ENCODE measurements at places on chromosomes 13 and 19.

DNA sequence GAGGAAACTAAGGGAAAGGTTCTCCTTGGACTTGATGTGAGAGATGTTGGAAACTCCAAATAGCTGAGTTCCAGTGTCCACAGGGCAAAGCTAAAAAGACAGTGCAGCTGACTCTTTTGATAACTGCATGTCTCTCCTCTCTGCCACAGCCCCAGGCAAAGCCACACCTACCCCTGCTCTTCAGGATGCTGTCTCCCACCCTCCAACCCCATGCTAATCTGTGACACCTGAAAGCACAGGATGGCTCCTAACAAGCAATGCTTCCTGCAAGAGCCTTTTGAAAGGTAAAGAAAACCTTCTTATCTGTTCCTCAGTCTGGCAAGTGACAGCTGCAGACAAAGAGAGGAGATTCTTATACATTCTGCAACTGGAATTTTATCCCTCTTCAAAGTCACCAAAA is 14.5 kb downstream of the SLC46A3 start:
- no peak for DNase-seq

DNA sequence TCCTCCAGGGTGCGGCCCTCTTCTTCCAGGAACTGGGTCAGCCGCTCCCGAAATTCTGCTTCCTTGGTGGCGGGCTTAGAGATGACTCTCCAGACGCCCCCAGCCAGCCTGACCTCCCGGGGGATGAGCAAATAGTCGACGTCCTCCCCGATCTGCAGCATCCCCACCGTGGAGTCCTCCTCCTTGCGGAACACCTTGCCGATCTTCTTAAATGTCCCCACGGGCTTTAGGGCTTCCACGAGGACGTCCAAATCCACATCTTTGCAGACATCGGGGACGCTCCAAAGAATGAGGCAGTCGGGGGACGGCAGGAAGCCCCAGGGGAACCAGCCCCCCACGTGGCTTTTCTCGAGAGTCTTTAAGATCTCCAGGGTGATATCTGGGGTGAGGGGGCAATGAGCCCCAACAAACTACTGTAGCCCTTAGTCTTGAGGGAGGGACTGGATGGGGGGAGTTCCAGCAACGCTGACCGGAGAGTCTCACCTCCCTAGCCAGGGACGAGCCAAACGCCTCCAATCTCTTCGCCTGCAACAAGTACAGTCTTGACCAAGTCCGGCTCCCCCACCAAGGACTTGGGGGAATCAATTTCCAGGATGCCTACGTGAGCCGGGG is 608 bp downstream of the CCDC8 start:
- DNase-seq = peak; percentile 36

DNA sequence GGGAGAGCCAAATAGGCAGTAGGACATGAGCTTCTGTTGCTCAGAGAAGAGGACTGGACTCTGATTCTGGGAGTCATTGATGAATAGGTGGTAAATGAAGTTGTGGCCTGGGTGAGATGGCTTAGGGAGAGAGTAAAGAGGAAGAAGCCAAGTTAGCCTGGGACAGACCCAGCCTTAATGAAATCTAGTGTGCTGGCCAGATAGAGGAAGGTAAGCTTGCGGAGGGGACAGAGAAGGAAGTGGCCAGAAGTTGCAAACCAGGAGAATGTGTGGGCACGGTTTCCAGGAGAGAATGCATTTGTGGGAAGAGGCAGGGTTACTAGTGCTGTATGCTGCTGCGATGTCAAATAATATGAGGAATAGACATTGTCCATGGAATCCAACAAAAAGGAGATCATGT is 83.3 kb upstream of the OLFM4 start:
- no peak for DNase-seq

- no peak for DNase-seq
Observed at GRCh38 chr13:34076319-34076718, 258.4 kb downstream of the RFC3 start.

GRCh38 chr19:55087542-55087901 is 11.9 kb downstream of the EPS8L1 start:
- no peak for DNase-seq
